Pulmonary artery endothelial cell (primary cell): ENCODE measurements at places on chromosomes 2 and 18. TPM values are rescaled to one million over a fixed set of nuclear protein-coding genes. Genes with fewer than 3 reads are reported as not detected.

GRCh38 chr2:100756704-100757103, 63.2 kb upstream of the NPAS2 start:
- DNase-seq, result no peak

DNA sequence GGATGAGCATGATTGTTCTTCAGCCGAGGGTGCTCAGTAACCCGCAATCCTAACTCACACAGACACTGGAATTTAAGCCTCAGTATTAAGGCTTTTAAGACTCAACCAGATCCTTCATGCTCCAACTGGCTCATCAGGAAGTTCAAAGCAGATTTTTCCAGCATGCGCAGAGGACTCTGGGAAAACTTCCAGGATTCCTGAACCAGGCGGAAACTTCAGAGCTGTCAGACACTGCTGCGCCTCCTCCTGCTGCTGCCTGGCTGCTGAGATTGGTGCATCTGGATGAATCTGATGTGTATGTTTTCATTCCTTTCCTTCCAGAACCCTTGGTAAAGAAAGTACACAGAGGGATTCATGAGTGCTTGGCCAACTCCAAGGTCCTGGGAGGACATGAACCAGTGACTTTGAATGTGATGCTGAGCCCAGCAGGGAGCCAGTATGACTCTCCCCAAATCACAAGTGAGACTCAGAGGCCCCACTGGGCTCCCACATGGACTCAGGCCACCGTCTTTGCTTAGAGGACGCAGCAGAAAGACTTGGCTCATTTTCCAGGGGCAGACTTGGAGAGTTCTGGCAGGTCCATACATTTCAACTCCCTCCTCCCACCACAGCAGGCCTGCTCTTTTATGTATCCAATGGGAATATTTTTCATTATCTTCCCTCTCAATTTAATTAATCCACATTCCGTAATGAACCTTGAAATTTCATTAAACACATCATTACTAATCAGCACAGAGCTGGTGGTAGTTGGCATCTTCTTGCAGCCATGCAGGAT, 143.5 kb upstream of the HDAC4 start:
- DNase-seq, result no peak

GRCh38 chr2:233813236-233814055, 35.3 kb downstream of the MROH2A start:
- no peak for DNase-seq

- no peak for DNase-seq
Measured at GRCh38 chr2:149098701-149099100, 60.2 kb downstream of the LYPD6B start.

- no peak for DNase-seq
Measured at GRCh38 chr18:73739098-73739497, 408.5 kb downstream of the FBXO15 start.

- no peak for DNase-seq
Measured at GRCh38 chr2:232836934-232837333, 33.1 kb upstream of the SNORC start.

GRCh38 chr2:156930423-156930822, 327.1 kb upstream of the GALNT5 start:
- DNase-seq, result no peak

DNA sequence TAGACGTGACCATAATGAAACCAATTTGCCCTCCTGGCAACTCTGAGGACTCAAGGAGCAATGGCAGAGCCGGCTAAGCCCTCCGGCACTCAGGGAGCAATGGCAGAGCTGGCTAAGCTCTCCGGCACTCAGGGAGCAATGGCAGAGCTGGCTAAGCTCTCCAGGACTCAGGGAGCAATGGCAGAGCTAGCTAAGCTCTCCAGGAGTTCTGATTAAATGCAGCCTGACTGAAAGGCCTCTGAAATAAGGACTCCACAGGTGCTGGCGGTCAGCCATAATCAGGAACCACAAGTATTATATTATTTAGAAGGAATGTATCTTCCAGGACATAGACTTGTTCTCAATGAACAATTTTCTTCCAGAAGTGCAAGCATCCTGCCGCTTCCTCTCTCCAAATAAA, 65.2 kb downstream of the C2orf76 start:
- DNase-seq, result no peak

DNA sequence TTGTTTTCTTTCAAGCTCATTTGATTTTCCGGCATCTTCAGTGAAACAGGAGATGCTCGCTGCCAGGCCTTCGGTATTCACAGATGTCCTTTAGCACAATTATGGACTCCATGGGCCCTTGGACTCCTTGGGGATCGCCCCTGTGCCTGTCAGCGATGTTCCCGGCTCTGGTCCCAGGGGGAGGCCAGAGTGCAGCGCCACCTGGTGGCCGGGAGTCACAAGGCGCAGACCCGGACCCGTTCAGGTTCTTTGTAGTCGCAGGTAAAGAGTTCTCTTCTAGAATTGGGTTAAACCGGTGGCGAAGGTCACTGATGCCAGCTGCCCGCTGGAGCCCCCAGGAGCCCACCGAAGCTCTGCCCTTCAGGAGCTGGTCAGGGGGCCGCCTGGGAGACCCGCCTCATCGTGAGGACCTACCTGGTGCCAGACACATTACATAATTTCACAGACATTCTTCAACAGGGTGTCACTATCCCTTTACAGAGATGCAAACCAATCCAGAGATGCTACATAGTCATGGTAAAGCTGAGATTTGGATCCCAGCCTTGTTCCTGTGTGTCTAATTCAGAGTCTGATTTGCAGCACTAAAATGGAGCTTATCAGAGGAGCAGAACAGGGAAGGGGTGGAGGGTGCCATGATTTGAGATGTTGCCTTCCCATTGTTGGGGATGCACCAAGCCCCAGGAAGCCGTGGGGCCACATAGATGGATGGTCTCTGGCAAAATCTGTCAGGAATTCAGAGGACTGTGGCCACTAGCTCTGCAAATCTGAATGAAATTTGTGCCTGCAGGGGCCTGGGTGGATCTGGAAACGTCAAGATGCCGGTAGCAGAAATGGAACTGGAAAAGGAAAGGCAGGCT, 6.0 kb upstream of the INPP5D start:
- DNase-seq, result no peak

GRCh38 chr18:64851726-64852125, 702.8 kb upstream of the LINC00305 start:
- no peak for DNase-seq

GRCh38 chr2:179538406-179539123, 273.9 kb upstream of the SESTD1 start:
- DNase-seq, result no peak

- DNase-seq, result no peak
Measured at GRCh38 chr2:65438137-65438899, 5.9 kb upstream of the SPRED2 start.

DNA sequence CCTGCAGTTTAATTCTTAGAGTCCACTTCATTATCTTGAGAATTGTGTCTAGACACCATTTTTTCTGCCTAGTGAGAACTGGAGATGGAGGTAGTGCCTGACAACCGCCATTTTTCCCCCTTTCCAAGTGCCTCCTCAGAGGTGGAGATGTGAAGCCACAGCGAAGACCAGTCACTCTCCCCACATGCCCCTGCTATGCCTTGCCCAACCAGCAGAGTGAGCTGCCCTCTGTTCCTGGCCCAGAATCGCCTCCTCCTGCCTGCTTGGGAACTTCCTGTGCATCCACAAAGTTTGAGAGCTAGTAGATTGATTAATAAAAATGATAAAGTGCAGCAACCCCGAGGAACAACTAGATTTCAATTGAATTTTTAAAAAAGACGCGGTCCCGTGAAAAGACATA, 123.3 kb downstream of the CLIP4 start:
- no peak for DNase-seq

DNA sequence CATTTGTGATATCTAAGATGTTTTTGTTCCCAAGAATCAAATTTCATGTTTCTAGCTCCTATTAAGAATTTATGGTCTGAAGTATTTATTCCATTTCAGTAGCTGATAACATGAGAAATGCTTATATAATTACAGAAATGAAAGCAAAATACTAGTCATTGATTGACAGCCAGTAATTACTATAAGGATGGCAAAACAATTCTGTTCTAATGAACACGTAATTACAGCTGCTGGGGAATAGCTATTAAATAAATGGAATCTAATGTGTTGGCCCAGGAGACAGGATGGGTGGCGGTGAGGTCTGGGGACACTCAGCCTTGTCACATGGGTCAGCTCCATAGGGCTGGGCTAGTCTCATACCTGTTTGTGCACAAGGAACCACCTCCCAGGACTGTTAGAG, 263.5 kb downstream of the FHOD3 start:
- no peak for DNase-seq

- no peak for DNase-seq
Measured at GRCh38 chr2:226184940-226185615, 614.5 kb downstream of the IRS1 start.

DNA sequence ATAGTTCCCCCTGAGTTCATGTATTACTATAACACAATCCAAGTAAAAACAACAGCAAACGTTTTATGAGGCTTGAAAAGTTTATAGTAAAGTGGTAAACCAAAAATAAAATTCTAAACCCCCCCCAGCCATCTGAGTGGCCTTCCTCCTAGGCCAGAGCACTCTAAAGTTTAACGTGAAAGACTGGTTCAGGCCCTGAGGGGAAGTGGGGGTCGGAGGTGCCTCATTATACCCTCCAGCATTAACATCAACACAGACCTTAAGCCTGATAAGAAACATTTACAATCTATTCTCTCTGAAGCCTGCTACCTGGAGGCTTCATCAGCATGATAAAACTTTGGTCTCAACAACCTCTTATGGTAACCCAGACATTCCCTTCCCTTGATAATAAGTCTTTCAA, 29.0 kb upstream of the CNGA3 start:
- DNase-seq, result no peak

DNA sequence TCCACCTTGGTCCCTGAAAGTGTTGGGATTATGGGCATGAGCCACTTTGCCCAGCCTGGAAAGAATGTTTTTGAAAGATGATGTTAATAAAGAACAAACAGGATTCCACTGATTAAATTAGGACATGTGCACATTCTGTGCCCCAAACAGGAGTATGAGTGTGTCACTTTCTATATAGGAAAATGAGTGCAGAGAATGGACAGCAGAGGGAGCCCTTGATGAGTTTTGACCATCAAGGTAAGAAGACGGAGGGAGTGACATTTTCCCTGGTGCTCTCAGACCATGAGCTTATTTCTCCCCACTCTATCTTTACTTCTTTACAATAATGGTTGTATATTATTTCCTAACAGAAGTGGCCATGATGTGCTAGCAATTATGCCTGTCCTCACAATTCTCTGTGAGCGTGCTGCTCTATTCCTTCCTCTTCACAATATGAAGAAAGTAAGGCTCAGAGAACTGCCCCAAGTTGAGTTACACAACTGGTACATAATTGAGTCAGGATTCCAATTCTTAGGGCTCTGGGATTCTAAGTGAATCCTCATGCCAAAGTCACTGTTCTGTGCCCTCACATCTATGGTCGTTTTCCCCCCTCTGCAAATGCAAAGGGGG, 20.6 kb downstream of the RPL37A start:
- DNase-seq, result no peak

DNA sequence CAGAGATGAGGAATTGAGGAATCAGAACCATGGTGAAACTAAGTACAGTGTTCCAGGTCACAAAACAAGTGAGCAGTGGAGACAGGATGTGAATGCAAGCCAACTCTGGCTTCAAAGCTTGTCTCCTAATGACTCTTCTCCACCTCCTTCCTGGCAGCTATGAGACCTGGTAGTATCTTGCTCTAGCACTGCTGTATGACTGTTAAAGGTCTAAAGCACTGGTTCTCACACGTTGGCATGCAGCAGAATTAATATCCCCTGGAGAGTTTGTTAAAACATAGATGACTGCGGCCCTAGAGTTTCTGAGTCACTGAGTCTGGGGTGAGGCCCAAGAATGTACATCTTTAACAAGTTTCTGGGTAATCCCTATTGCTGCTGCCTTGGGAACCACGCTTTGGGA, 63.3 kb downstream of the SUCLG1 start:
- no peak for DNase-seq

DNA sequence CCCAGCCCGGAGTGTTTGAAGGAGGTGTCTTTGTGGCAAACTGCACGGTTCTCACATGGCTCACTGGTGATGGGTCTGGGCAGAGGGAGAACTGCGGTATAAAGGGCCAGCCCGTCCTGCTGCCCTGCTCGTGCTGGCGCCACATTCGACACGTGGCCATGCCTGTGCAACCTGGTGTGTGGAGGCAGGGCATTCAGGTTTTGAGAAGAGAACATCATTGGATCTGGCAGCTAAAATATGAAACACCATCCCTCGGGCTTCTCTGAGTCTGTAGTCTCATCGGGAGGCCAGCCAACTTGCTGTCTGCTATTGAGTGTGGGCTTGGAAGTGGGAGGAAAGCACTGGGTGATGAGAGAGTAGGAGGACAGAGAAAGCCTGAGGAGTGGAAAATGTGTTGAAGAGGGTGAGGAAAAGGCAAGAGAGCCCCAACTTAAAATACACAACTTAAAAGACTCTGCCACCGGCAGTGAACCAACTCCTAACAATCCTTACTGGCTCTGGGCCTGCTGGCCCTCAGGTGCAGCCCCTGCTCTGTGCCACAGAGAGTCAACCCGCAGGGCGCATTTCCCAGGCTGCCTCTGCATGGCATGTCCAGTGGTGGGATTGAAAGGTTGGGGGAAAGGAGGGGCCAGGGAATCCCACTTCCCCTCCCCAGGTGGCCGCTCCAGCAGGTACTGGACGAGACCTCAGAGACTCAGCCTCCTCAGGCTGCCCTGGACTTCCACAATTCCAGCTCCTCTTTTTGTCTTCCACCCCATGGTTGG, 112.7 kb upstream of the DLX2 start:
- no peak for DNase-seq

DNA sequence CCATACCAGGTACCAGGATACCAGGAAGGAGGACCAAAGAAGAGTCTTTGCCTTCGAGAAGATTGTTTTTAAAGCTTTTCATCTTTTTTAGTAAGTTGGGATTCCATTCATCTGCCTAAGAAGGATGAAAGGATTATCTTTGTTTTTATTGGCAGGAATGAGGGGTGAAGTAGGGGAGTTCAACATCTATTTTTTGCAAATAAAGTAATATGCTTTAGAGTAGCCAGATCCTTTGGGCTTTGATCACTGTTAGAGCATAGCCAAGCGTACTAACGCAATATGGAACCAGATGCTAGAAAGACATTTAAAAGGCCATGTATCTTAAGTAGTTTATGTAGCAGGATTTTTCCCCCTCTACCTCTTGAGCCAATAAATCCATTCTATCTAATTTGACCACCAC, 133.0 kb downstream of the PRPF40A start:
- no peak for DNase-seq

DNA sequence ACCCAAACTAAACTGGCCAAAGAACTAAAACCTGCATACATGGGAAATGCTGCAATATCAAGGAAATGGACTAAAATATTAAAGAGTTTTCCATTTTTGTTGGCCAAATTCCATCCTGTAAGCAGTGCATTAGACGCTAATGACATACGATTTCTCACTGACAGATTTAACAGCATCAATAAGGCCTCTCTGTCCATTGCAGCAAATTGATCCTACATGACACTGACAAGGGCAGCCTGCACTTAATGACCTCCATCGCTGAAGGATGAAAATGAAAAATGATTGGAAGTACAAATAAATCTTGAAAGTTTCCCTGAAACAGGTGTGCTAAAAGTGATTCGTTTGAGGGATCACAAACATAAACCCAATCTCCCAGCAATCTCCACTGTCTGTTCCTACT, 317.6 kb upstream of the KLHL14 start:
- DNase-seq, result no peak

SCN2A gene
- not detected in 2 replicates for total RNA-seq

IL18R1 gene
- 3.7 and 8.3 TPM in 2 replicates for total RNA-seq

POTEI gene
- total RNA-seq, result 0.07 TPM in 2 replicates

ELOA2 gene
- total RNA-seq, result not detected in 2 replicates

POTEE gene
- total RNA-seq, result 0.04 and 0.07 TPM in 2 replicates

AQP12B gene
- total RNA-seq, result not detected in 2 replicates

CFAP53 gene
- total RNA-seq, result 0.13 and 0.18 TPM in 2 replicates

G6PC2 gene
- total RNA-seq, result not detected in 2 replicates

TMEM150A gene
- total RNA-seq, result 8.5 and 8.8 TPM in 2 replicates

TMEM169 gene
- 0.07 and 0.14 TPM in 2 replicates for total RNA-seq

PROKR1 gene
- total RNA-seq, result not detected in 2 replicates
